ENCODE measurements at places on chromosomes 12 and 14. TPM values are rescaled to one million over a fixed set of nuclear protein-coding genes. Genes with fewer than 3 reads are reported as not detected.

DNA sequence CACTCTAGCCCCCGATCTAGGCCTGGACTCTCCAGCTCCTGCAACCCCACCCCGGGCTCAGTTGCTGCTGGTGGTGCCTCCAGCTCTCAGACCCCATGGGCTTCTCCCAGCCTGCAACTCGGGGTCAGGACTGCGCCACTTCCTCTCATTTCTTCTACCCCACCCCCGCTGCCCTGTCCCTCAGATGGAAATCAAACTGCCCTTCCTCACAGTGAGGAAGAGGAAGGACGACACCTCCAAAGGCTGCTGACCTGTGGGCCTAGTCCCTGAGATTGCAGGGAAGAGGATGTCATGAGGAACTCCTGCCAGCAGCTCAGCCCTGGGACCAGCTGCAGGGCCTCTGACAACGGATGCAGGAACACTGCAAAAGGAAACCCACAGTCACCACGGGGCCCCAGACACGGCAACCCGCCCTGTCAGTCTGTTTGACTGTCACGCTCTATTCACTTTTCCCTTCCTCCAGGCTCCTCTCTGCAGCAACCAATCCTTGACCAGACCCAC is 29.3 kb upstream of the PNMA1 start:
- DNase-seq, result peak; percentile 18

GRCh38 chr12:112153181-112153892 is 28.0 kb downstream of the TRAFD1 start:
- DNase-seq, result no peak

GRCh38 chr12:46574847-46575246 is 202.3 kb upstream of the SLC38A2 start:
- DNase-seq, result no peak

DNA sequence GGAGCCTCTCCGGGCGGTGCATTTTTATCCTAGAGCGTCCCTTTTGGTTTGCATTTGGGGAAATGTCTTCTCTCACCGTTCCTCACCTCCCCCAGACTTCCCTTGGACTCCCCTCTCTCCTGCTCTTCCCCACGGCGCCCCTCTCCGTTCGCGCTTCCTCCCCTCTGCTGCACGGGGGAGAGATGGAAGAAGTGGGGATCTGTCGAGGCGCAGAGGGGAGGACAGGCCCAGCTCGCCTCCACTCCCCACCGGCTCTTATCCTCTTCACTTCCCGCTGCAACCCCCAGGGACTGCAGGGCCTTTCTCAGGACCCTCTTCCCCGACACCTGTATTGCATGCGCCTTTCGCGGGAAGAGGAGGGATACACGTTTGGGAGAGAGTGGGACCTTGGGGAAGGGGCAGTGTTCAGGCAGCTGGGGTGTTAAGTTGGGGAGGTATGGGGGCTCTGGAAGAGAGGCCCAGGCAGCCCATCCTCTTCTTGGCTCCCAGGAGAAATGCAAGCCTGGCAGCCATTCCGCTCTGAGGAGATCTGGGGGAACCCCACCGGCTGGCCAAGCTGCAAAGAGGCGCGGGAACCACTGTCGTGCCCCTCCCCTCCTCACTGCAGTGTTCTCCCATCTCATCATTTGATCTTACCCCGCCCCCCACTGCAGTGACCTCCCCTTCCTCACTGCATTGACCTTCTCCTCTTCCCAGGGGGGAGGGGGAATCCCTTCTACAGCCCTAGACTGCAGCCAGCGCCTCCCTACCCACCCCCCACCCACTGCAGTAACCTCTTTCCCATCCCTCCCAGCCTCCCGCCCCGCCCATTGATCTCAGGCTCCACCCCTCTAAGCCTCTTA is 788 bp downstream of the ENO2 start:
- DNase-seq, result no peak

OTOGL gene
- 0.71 TPM for total RNA-seq

DNA sequence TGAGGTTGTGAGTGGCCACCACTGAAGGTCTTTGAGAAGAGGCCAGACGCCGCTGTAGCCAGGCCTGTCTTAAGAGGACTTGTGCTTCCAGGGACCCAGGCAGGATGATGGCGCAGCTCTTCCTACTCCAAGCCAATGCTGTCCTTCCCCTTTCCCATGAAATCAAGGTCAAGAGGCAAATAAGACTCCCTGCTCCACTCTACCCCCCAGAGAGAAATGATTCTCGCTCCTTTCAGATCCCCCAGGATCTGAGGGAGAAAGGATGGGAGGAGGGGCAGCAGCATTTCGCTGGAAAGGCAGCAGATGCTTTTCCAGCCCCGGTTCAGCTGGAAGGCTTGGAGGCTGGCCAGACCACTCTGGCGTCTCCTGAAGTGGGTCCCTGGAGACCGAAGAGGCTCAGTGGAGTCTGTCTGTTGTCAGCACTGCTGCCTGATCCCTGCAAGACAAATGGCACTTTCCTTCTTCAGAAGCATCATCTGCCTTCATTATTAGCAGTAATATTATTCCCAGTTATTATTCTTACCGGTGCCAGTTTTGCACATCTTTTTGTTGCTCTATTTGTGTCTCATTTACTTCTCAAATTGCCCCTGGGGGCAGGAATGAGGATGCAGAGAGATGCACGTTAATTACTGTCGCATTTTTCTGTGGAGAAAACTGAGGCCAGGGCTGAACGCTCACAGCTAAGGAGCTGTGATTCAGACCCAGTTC is 51.4 kb downstream of the C14orf132 start:
- DNase-seq, result peak; percentile 45

RNASE1 gene
- 1.6 TPM for total RNA-seq

- DNase-seq, result peak; percentile 13
These were observed 278.1 kb upstream of the FAR2 start for GRCh38 chr12:28870839-28871440.

DNA sequence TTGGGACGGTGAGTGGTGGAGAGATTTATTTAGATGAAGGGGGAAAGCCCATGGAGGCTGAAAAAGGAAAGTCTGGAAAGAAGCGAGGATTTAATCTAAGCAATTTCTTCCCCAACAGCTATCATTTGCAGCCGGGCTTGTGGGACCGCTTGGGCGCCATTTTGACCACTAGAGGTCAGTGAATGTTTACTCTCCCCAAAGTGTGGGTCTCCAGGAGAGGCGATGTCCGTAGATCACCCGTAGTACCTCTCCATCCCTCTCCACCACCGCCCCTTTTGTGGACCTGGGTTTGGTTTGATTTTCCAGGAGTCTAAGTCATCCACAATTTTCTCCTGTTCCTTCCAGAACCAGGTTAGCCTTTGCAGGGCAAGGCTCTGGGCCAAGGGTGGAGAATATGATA is 91.2 kb upstream of the PARP11 start:
- peak; percentile 15 for DNase-seq

DNA sequence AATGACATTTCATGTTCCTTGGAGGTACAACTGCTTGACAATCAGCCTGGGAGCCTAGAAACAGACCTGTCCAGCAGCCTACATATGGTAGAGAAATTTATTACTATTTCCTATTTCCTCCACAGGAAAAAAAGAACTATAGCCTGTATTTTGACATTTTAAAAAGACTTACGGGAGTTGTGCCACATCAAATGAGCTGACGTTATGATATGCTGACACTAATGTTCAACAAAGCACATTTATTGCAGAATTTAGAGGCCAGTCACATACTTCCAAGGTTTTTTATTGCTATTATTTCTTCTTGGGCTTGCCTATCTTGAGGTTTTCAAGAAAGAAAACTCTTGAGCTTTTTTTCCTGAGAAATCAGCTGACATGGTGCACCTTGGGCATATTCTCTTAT is 305.3 kb downstream of the LRIG3 start:
- no peak for DNase-seq

GRCh38 chr12:85060916-85061315 is 24.8 kb downstream of the LRRIQ1 start:
- DNase-seq, result no peak

DNA sequence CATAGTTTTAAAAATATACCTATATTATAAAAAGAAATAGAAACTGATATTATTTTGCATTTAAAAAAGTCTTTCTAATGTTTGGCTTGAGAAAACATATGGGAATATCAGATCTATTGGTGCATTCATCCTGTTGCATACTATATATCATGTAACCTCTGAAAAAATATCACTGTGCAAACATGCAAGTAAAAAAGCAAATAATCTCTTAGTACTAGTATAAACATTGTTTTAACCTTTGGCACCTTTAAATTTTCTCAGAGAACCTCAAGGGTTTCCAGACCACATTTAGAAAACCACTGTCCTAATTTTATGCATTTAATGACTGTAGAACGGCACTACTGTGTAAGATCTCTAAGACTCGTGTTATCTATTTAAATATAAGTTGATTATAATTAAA is 416.8 kb downstream of the LRFN5 start:
- peak; percentile 2 for DNase-seq

SLCO1C1 gene
- total RNA-seq, result not detected

- peak; percentile 56 for DNase-seq
These were observed 106.3 kb downstream of the RIN3 start for GRCh38 chr14:92619671-92620456.

DNA sequence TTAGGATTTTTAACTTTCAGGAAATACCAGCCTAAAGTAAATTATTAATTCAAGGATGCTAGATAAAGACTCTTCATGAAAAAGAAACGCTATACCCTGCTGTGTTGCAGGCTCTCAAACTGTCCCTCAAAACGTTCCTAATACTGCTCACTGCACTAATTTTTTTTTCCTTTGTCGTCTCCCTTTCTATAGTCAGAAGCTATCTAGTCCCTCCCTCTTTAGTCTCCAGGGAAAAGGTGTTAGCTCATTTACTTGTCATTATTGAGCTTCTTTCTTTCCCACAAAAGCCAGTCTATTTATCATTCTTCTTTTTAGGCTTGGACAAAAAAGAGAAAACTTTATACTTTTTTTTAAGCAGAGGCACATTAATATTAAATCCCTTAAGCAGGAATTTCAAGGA is 30.3 kb upstream of the INSM2 start:
- no peak for DNase-seq

DNA sequence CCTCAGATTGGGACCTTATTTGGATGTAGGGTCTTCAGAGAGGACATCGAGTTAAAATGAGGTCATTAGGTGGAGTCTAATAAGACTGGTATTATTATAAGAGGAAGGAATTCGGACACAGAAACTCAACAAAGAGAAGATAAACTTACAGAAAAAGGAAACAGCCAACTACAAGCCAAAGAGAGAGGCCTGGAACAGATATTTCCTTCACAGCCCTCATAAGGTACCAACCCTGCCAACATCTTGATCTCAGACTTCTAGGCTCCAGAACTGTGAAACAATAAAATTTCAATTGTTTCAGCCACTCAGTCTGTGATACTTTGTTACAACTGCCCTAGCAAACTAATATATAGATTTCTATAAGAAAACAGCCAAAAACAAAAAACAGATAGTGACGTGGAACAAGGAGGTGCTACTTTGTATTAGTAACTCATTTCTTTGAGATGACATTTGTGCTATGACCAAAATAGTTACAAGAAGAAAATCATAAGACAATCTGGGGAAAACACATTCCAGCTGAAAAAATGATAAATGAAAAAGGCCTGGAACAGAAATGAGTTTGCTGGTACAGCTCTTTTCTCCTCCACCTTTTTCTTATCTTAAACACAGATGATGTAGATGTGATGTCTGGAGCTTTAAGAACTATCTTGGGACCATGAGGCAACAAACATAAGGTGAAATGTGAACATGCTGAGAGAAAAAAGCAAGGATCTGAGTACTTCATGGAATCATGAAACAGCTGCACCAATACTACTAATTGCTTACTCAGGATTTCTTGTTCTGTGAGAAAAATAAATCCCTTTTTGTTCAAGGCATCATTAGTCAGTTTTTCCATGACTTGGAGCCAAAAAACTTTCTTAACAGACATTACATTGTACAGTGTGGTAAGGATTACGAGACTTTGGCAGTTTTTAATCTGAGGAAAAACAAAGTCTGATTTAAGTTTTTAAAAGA is 243.2 kb downstream of the ANO6 start:
- DNase-seq, result peak; percentile 8

DNA sequence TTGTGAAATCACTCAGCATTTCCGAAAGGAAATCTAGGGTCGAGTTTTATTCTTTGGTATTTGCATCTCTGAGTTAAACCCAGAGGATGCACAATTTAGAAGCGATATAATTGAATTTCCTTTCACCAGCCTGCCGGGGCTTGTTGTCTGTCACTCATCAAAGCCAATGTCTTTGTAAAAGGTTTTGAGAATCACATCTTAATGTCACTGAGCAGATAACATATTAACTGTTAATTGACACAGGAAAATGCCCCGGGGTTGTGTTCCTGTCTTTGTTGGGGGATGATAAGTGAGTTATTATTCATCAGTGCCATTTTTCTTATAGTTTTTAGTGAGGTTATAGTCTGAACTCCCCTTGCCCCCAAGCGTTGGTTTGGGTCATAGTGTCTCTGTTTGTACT is 73.4 kb downstream of the DUSP6 start:
- no peak for DNase-seq

- DNase-seq, result peak; percentile 38
These were observed 168.4 kb upstream of the AVPR1A start for GRCh38 chr12:63319386-63319785.

- no peak for DNase-seq
These were observed 2.3 kb downstream of the CFL2 start for GRCh38 chr14:34711796-34712712.

GYS2 gene
- total RNA-seq, result not detected

NXPH4 gene
- 3.1 TPM for total RNA-seq

DTD2 gene
- total RNA-seq, result 13.6 TPM

GRCh38 chr12:19833775-19834501 is 394.6 kb downstream of the AEBP2 start:
- DNase-seq, result peak; percentile 80

- peak; percentile 84 for DNase-seq
These were observed 5.6 kb upstream of the CRIP1 start for GRCh38 chr14:105480807-105481801.

- DNase-seq, result no peak
These were observed 60.8 kb downstream of the SLC24A4 start for GRCh38 chr14:92383805-92384204.

GRCh38 chr12:124487066-124487833 is 80.2 kb downstream of the NCOR2 start:
- no peak for DNase-seq

TMEM132C gene
- not detected for total RNA-seq

DNA sequence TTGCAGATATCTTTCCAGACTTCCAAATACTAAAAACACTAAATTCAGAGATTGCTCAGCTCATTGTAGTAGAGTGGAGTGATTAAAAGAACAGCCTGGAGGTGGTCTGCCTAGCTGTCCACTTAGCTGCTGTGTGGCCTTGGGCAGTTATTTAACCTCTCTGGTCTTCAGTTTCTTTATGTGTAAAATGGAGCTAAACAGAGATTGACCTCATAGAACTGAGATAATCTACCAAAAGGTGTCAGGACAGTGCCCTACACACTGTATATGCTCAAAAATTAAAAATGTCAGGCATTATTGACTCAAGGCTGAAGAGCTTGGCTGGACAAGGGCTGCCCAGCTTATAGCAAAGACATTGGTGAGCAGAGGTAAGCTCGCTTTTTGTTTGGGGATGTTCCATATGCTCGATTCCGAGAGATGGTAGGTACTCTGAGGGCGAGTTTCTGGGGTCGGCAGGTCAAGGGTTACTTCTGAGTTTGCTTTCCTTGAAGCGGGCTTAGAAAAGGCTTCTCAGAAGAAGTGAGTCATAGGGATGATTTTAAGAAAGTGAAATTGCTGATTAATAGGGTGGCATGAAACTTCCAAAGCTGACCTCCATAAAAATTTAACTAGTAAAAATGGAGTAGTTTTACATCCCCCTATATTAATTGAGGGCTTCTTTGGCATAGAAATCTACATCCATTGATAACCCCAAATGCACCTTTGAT is 107.5 kb downstream of the GPATCH2L start:
- no peak for DNase-seq

All from M059J (cell line).